Stimulated activated CD8-positive, alpha-beta memory T cell treated with anti-CD3 and anti-CD28 coated beads, Interleukin-4, amount 100 ng/mL, for 48 hours (primary cell): ENCODE measurements at places on chromosomes 2 and 18.

DNA sequence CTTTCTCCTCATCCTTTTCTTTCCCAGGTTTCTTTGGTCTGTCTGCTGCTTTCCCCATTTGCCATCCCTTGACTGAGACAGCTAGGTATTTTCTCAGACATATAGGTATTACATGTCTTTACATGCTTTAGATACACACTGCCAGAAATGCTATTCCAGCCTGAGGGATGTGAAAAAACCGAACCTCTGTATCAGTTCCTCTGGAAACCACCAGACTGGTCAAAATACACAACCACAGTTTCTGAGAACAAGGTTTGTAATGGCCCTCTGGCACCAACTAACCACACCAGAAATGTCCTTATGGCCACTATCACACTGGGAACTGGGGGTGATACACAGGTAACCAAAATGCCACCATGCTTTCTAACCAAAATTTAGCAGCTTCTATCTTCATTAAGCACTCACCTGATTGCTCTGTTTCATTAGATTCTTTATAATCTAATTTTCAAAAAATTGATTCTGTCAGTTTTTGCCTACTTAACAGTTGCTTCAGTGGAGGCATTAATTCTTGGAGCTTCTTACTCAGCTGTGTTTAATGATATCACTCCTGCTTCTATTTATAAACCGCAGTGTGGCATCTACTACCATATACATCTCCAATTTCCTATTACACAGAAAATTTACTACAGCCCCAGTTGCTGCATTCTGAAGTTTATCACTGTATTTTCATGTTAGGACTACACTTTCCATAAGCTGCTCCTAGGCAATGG is 243.5 kb downstream of the WDPCP start:
- no peak for DNase-seq

GRCh38 chr2:98521266-98521665 is 76.6 kb downstream of the INPP4A start:
- no peak for DNase-seq

DNA sequence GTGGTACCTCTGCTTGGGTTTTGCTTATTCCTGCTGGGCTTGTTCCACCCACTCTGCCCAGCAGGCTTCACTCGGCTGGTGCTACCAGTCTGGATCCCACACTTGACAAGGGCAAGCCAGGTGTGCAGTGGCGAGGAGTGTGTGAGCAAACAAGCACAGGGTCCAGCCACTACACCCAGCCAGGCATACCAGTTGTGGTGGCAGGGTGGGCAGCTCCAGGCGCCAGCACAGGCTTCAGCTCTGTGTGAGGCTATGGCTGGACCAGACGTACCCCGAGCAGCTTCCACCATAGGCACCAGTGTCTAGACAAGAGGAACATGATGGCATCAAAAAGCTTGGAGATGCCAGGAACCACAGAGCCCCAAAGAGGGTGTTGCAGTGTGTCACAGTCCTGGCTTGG is 93.1 kb upstream of the GALNT5 start:
- no peak for DNase-seq

DNA sequence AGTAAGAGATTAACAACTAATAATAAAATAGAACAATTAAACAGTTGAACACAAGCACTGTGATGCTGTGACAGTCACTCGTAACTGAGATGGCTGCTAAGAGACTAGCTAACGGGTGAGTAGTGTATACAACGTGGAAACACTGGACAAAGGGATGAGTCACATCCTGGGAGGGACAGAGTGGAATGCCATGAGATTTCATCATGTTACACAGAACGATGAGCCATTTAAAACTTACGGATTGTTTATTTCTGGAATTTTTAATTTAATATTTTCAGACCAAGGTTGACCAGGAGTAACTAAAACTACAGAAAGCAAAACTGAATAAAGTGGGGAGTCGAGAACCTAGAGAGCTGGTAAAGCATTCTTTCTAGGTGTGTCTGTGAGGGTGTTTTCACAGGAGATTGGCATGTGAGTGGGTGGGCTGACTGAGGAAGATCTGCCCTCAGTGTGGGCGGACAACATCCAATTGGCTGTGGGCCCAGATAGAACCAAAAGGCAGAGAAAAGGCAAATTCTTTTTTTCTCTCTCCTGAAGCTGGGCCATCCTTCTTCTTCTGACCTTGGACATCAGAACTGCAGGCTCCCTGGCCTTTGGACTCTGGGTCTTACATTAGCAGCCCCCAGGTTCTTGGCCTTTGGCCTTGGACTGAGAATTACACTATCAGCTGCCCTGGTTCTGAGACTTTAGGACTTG is 14.6 kb downstream of the TMSB10 start:
- peak; percentile 66 for DNase-seq

GRCh38 chr2:157684940-157685466 is 56.3 kb upstream of the ACVR1C start:
- no peak for DNase-seq
